Adrenal gland (tissue), 19 donors: ENCODE measurements at places on chromosomes 3 and 15. TPM values are rescaled to one million over a fixed set of nuclear protein-coding genes. Genes with fewer than 3 reads are reported as not detected.

The ST3GAL6 gene
- total RNA-seq: 13.2 TPM

- H3K4me3 ChIP-seq: no peak overlapping the region
- H3K27ac ChIP-seq: no peak overlapping the region
- DNase-seq: no peak
- H3K4me1 ChIP-seq: no peaks in the 10 kb centered on the region
These were observed 1.5 kb upstream of the CD200R1L start for GRCh38 chr3:112848196-112848595.

DNA sequence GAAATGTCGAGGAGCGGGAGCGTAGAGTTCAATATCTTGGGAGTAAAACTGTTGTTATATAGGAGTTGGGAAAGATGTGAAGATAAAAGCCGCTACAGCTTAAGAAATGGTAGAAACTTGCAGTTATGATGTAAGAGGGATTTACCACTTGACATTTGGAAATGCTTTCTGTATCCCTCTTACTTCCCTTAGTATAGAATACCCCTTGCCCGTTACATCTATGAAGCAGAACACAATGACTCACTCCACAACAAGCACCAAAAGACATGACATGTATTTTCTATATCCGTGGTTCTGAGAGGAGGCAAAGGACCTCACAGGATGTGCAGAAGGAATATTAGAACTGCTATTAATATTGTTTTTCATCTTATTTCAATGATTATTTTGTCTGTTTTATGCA is 254.2 kb upstream of the NR2F2 start:
- DNase-seq: no peak
- no peaks in the 10 kb centered on the region for H3K27me3 ChIP-seq
- no peak overlapping the region for H3K4me3 ChIP-seq
- no peaks in the 10 kb centered on the region for H3K36me3 ChIP-seq
- no peak overlapping the region for H3K27ac ChIP-seq

DNA sequence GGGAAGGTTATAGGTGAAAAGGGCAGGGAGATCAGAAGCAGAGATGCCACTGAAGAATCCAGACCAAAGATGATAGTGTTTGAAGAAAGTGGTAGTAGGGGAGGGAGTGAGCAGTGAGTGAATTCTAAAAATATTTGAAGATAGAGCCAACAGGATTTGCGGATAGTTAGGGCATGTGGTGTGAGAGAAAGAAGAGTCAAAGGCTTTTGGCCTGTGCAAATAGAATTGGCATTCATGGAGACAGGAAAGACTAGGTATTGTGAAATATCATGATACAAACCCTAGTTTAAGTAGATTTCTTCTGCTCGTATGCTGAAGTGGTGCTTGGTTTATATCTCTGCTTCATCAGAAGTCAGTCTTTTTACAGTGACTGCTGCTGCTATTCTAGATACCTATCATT is 224.2 kb upstream of the CFAP20DC start:
- no peak overlapping the region for H3K4me3 ChIP-seq
- no peaks in the 10 kb centered on the region for H3K4me1 ChIP-seq
- H3K27ac ChIP-seq: no peak overlapping the region
- no peaks in the 10 kb centered on the region for H3K36me3 ChIP-seq
- no peak for DNase-seq

The CHRFAM7A gene
- total RNA-seq: 4.9 TPM

DNA sequence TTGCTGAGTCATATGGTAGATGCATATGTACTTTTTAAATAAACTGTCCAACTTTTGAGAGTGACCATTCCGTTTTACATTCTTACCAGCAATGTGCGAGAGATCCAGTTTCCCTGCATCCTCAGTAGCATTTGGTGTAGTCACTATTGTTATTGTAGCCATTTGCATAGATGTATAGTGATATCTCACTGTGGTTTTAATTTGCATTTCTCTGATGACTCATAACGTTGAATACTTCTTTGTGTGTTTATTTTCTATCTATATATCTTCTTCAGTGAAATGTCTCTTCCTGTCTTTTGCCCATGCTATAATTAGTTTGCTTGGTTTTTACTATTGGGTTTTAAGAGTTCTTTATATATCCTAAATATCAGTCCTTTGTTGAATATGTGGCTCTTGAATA is 255.7 kb upstream of the GRM7 start:
- H3K4me1 ChIP-seq: no peaks in the 10 kb centered on the region
- no peak overlapping the region for H3K4me3 ChIP-seq
- DNase-seq: no peak
- H3K27me3 ChIP-seq: no peaks in the 10 kb centered on the region

The KY gene
- total RNA-seq: 9.4 TPM

The SAMD7 gene
- total RNA-seq: not detected
